ENCODE measurements at places on chromosomes 6 and 20.
A peak's percentile ranks its signal among the peaks of the same experiment; 100 is the strongest.

DNA sequence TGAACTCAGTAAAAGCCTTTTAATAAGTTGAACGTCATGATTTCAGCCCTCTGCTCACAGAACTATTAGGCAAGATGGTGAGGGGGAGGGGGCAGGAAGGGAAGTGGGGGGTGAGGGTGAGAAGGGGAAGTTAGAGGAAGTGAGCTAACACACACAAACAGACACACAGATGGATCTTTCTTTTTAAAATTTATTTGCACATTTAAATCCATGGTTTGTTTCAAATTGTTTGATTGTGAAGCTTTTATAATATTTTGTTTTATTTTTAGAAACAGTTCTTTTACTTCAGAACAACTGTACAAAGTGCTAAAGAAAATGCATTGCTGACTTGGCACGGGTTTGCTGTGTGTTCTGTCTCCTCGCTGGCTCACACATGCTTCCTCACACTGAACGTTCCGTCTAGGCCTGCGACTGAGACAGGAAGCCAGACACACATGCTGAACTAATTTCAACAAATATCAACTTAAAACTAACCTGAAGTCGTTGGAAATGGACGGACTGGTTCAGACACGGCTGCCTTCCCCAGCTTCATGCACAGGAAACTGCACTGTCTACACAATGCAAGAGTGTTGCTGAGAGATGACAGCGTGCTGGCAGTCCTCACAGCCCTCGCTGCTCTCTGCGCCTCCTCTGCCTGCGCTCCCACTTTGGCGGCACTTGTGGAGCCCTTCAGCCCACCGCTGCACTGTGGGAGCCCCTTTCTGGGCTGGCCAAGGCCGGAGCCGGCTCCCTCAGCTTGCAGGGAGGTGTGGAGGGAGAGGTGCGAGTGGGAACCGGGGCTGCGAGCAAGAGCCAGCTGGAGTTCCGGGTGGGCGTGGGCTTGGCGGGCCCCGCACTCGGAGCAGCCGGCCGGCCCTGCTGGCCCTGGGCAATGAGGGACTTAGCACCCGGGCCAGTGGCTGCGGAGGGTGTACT, 8.1 kb upstream of the ZBP1 start:
- DNase-seq, result no peak
- H3K4me1 ChIP-seq, result peaks cover 4% of the 10 kb centered on the region
- peak overlapping the region; percentile 32 for H3K27ac ChIP-seq
- H3K4me3 ChIP-seq, result no peak overlapping the region
- H3K36me3 ChIP-seq, result no peaks in the 10 kb centered on the region

DNA sequence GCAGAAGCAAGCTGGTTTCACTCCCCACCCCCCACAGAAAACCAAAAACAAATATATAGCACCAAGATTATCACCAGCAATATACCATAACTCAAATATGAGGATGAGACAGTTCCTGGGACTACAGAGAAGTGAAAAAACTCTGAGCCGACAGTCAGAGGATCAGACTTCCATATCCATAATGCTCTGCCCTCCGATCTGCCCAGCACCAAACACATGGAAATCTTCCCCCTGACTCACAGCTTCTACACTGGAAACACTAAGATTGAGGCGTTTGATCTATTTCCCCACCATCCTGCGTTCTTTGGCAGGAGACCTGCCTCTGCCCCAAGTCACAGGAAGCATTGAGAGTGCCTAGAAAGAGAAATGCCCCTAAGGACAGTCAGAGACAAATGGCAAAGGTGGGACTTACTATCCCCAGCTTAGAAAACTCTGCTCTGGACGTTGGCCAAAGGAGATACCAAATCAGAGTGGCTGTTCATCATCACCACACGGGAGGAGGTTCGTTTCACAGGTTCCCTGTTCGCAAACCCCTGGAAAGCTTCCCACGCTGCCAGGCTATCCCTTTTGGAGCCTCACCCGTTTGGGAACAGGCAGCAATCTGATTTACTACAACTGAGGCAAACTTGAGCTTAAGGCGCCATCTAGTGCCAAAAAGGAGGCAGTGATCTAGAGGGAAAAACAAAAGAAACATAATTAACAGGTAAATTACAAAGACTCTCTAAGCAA, 48.7 kb upstream of the SRSF6 start:
- no peaks in the 10 kb centered on the region for H3K36me3 ChIP-seq
- no peak overlapping the region for H3K4me3 ChIP-seq
- no peak overlapping the region for H3K27ac ChIP-seq
- H3K4me1 ChIP-seq, result no peaks in the 10 kb centered on the region
- H3K27me3 ChIP-seq, result peaks cover 55% of the 10 kb centered on the region
- DNase-seq, result peak; percentile 10

DNA sequence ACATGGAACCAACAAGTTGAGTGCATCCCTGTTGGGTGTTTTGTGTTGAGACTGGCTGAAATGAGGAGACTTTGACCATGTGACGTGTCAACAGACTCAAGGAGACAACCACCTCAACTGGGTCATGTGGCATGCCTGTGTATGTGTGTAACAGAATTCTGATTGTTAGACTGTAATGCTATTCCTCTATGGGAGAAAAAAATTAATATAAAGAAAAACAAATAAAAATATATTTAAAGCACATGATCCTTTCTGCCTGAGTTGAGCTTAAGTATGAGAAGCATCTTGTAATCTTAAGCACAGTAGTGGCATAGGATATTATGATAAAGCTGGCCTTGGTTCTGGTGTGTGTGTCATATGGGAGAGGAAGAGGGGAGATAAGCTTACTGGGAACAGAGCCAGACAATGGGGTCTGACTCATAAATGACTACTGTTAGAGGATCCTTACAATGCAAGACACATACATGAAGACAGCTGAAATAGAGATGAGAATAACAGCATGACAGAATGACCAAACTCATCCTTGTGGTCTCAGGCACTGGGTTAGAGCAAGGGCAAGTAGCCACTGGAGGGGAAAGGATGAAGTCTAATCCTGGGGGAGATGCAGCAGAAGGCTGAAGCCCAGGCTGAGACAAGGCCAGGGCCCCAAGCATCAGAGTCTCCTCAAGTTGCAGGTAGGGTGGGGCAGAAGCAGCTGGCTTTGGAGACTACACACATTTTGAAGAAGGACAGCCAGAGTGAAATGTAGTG, 9.2 kb downstream of the TP53INP2 start:
- peaks cover 13% of the 10 kb centered on the region for H3K4me1 ChIP-seq
- peaks cover 11% of the 10 kb centered on the region for H3K36me3 ChIP-seq
- peaks cover 21% of the 10 kb centered on the region for H3K27me3 ChIP-seq
- no peak for DNase-seq

- H3K27ac ChIP-seq, result no peak overlapping the region
- no peaks in the 10 kb centered on the region for H3K27me3 ChIP-seq
- H3K4me1 ChIP-seq, result peaks cover 6% of the 10 kb centered on the region
- peaks cover 4% of the 10 kb centered on the region for H3K36me3 ChIP-seq
- no peak for DNase-seq
These were observed 186.6 kb upstream of the OPRM1 start for GRCh38 chr6:153852481-153852880.

DNA sequence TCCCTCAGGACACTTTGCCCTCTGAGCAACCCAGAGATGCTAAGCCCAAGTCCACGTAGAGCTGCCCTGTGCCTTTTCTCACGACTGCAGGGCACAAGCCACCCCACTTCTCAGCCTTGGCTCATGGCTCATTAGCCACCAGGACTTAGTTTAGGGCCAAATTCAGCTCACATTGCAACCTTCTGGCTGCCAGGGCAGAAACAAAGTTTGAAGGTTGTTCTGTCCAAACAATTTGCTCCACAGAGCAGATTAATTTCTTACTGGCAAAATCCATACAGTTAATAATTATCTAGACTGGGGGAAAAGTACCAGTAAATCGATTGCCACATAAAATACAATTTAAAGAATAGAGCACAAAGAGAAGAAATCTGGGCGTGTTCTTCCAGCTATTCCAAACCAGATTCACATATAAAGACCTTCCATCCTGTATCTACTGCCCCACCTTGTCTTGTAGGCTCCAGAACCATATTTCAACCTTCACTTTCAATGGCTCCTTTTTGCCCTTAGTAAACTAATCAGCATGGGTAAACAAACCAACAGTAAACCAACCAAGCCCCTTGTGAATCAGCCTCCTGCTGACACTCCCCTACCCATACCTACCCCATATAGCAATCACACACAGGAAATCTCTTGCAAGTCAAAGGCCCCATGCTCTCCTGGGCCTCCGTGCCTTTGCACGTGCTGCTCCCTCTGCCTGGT, 101.9 kb downstream of the QRSL1 start:
- no peak overlapping the region for H3K27ac ChIP-seq
- peaks cover 2% of the 10 kb centered on the region for H3K27me3 ChIP-seq
- H3K36me3 ChIP-seq, result no peaks in the 10 kb centered on the region
- no peaks in the 10 kb centered on the region for H3K4me1 ChIP-seq

All from neural crest cell (in vitro differentiated cells).